ENCODE measurements at places on chromosomes 3 and 15.

GRCh38 chr15:49721621-49722020, 100.8 kb downstream of the DTWD1 start:
- no peak for DNase-seq

- DNase-seq = no peak
These were observed 233.3 kb downstream of the SHOX2 start for GRCh38 chr3:157872902-157873301.

- no peak for DNase-seq
These were observed 93.5 kb downstream of the WDR72 start for GRCh38 chr15:53665930-53666329.

- DNase-seq = no peak
These were observed 20.8 kb downstream of the NFKBIZ start for GRCh38 chr3:101870138-101870537.

DNA sequence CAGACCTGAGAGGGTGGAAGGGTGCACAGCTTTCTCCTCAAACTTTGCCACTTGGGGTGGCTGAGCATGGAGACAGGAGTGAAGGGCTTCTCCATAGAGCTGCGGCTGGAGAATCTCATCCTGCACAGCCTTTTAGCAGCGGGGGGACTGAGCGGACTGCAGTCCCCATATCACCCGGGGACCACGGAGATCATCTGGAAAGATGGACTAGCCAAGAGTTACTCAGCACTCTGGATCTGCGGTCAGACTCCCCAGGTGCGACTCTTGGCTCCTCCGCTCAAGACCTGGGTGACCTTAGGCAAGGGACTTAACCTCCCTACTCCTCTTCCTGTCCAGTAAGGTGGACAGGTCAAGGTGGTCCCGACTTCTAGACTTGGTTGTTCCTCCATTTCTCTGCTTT, 125.8 kb upstream of the MEF2A start:
- no peak for DNase-seq

DNA sequence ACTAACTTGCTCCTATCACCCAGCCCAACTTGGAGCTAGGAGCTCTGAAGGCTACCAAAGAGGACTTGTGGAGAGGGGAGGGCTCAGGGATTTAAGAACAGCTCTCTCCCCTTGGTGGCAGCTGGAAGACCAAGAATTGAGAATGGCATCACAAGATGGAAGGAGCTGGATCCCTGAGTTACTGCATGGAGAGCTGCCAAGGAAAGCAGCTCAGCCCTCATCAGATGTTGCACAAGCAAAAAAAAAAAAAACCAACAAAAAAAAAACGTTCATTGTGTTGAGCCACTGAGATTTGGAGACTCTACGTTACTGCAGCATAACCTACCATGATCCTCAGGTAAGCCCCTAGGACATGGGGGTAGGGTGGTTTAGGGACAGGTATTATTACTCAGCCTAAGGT, 41.0 kb downstream of the ITGB5 start:
- DNase-seq = no peak

GRCh38 chr3:72836923-72837322, 11.3 kb downstream of the SHQ1 start:
- no peak for DNase-seq

GRCh38 chr15:89500397-89501270, 4.3 kb upstream of the RHCG start:
- no peak for DNase-seq

DNA sequence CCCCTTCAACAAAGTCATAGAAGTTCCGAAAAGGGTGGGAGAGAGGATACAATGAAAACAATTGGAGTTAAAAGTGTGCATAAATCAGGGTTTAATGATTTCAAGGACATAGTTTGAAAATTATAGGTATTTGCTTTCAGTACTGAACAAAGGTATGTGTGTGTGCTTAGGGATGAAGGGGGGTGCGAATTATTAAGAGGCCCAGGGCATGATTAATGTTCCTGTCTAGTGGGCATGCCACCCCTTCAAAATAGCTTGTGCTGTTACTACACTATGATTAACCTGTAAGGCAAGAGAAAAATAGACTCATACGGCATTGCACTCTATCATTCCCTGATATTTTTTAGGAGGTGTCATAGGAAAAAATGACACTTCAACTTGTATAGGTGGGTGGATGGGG, 731.6 kb downstream of the NAALADL2 start:
- DNase-seq = no peak

DNA sequence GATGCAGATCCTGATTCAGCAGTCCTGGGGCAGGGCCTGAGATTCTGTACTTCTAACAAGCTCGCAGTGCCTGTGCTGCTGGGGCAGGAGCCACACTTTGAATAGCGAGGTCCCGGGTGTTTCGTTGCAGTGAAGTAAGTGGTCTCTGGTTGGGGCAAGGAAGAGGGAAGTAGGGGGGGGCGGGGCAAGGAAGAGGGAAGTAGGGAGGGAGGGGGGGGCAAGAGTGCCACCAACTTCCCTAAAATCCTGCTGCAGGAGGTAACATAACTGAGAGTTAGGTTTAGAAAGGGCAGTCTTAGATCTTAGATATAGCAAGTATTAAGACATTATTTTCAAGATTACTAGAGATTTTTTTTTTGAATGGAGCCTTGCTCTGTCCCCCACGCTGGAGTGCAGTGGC, 35.5 kb downstream of the CRTAP start:
- no peak for DNase-seq

- no peak for DNase-seq
These were observed 61.7 kb downstream of the PCSK6 start for GRCh38 chr15:101427606-101428487.

DNA sequence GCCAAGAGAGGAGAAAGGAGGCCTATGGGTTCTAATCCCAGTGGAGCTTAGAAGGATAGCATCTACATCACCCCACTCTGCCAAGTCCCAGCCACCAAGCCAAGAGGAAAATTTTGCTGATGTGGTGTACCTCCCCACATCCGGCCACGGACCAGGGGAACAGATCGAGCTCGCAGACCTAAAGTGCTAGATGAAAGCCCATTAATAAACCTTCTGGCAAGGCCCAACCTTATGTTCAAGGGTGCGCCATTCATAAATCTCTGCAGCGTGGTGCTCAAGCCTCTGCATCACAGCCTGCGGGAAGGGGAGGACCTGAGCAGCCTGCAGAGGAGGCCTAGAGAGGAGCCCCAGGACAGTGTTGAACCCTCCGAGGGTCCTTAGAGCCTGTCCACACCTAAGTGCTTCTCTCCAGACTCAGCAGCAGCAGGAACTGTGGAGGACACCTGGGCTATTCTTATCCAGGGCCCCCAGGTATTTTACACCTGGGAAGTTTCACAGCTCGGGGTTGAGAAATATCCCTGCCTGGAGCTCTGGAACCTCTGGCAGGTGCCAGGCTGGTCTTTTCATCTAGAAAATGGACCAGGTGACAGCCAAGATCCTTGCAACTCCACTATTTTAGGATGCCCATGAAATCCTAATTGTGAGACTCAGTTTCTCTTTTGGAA, 68.0 kb downstream of the MRPL46 start:
- DNase-seq = no peak

DNA sequence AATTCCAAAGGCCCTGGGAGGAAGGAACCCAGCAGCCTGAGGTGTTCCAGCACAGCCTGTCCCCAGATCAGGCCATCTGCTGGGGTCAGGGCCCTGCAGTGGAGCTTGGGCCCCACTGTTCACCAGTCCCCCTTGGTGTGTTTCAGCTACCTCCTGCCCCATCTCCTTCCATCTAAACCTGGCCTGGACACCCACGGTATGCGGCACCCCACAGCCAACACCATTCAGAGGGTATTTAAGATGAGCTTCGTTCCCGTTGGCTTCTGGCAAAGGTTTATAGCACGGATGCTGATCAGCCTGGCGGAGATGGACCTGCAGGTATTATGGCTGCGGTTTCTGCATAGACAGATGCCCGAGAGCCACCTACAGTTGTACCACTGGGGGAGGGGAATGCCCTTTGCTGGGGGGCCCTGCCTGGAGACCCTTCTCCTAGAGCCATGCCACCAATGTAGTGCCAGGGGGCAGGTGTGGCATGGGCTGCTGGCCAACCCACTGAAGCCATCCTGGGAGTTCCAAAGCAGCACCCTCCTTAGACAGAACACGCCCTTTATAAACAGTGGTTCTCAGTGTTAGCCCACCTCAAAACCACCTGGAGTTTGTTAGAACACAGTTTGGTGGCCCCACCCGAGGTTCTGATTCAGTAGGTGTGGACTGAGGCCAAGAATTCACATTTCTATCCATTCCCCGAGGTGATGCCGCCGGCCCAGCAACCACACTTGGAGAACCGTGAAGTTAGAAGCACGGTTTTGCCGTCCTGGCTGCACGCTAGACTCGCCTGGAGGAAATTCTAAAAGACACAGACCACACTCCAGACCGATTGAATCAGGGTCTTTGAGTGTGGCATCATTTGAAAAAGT, 126.9 kb downstream of the LRRK1 start:
- DNase-seq = no peak
